ENCODE measurements at places on chromosomes 7 and 10.

DNA sequence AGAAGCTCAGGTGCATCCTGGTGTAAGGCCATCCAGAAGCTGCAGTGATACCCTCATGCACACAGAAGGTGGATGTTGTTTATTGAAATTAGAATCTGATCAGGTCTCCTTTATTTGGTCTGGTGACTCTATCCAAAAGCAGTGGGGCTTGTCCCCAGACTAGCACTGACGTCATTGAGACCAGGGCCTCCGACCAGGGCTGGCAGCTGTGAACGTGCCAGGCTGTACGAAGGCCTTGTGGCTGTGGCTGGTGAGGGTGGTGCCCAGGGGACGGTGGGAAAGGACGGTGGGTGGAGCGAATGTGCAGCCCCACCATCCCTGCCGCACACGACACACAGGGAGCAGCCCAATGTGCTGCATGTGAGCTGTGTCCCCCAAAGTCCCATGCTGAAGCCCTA, 160.0 kb downstream of the ADARB2 start:
- no peak for DNase-seq

DNA sequence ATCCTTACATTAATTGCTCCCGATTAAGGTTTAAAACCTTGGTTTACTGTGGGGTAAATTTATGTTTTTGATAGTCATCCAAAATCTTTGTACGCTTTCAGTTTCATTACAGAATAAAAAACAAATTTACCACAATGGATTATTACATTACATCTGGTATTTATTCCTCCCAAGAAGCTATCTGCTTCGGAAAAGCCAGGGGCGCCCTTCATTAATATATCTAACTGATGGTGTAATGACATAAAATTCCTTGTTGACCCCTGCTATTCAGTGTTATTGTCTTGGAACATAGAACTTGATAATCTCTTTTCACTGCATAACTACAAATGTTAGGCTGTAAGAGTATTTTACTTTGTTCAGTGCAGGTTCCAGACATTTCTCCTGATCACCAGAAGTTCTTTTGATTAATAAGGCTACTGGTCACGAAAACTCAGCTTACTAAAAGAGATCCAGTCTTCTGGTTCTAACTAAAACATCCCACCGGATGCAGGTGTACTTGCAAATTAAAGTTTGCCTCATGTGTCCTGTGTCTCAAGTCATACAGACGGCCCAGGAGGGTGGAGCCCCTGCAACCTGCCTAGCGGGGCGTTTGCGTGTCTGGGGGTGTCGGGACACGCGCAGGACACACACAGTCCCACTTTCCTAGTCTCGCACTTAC, 581 bp upstream of the GLCCI1 start:
- no peak for DNase-seq

DNA sequence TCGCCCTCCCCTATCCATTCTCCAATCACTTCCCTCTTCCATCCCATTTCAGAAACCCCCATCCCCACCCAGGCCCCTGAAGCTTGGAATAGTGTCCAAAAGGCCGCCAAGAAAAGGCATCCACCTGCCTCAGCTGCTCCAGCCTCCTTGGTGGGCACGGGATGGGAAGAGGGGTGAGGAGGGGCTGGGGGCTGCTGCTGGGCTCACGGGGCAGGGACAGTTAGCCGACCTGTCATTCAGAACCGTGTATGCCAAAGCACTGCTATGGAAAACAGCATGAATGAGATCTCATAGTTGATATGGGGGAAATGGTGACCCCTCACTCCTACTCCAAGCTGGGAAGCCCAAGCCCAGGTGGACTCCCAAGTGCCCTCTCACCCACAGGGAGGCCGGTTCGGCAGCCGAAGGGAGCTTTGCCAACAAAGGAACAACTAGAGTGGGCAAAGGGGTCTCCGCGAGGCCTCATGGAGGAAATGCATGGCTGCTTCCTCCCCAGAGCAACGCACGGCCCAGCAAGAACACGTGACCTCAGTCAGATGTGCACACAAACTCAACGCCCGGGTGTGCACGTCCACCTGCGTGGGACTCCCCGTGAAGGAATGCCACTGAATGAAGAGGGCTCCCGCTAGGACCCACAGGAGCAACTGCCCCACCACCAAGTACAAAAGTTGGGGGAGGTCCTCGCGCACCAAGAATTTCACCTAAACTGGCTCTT, 52.5 kb downstream of the EBF3 start:
- no peak for DNase-seq

DNA sequence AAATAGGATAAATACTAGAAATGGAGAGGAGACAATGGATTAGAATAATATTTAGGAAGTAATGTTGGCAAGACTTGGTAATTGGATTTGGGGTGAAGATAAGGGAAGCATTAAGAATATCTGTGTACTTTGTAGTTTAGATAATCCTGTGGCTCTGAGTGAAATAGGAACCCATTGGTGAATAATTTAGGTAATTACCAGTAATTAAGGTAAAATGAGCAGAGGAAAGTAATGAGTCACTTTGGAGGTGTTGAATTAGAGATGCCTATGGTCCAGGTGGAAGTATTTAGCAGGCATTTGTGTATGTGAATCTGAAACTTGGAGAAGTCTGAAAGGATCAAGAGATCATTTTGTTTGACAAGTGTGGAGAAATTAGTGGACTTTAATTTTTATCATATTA, 5.7 kb downstream of the C1GALT1 start:
- DNase-seq: no peak

- no peak for DNase-seq
Measured at GRCh38 chr10:113893570-113893969, 39.1 kb downstream of the NHLRC2 start.

DNA sequence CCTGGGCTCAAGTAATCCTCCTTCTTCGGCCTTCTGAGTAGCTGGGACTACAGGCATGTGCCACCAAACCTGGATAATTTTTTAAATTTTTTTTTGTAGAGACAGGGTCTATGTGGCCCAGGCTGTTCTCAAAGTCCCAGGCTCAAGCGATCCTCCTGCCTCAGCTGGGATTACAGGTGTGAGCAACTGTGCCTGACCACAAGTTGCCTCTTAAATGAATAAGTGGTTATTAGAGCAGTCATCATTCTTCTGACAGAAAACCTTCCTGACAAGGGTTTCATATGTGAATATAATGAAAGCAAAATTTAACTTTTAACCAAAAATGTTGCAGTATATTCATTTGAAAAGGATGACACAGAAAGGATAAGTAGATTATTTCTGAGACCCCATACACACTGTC, 532.5 kb downstream of the GRM8 start:
- no peak for DNase-seq

DNA sequence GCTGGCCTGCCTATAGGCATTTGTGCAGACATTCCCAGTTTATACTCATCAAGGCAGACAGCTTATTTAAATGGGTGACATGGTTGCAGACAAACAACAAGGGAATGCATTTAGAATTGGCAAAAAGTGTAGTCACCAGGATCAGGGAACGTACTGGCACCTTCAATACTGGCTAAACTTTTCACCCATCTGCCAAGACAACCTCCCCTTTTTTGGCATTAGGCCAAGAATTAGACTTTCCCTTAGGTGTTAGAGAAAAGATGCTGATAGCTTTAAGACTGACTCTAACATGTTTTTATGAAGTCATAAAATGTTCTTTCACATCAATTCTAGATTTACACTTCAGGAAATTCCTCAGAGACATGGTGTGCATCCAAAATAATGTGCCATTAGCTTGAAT, 365.9 kb downstream of the PHTF2 start:
- no peak for DNase-seq

GRCh38 chr10:100810091-100810834, 64.9 kb downstream of the PAX2 start:
- no peak for DNase-seq

DNA sequence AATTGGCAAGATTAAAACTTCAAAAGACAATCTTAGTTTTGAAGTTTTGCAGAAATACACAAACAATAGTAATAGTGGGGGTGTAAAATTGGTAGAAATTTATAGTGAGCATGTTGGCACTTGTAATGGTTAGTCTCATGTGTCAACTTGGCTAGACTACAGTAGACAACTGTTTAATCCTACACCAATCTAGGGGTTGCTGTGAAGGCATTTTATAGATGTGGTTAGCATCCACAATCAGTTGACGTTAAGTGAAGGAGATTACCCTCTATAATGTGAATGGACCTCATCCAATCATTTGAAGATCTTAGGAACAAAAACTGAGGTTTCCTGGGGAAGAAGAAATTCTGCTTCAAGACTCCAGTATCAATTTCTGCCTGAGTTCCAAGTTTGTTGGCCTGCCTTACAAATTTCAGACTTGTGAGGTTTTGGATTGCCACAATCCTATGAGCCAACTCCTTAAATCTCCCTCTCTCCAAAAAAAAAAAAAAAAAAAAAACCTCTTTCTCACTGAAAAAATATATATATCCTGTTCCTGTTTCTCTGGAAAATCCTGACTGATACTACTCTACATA, 531.6 kb upstream of the IGFBP3 start:
- no peak for DNase-seq

All from T-helper 17 cell (primary cell).